Astrocyte (in vitro differentiated cells and primary cell): ENCODE measurements at places on chromosomes 4 and X. TPM values are rescaled to one million over a fixed set of nuclear protein-coding genes. Genes with fewer than 3 reads are reported as not detected.

- no peak overlapping the region for H3K4me3 ChIP-seq
- no peaks in the 10 kb centered on the region for H3K27me3 ChIP-seq
- no peak overlapping the region for H3K27ac ChIP-seq
- DNase-seq, result no peak
Measured at GRCh38 chr4:88382621-88383020, 4.0 kb downstream of the HERC6 start.

Gene SERTM2
- total RNA-seq, result 0.12 and 0.23 TPM in 2 replicates

Gene NLRP2B
- not detected in 2 replicates for total RNA-seq

Gene BRCC3
- total RNA-seq, result 21.8 TPM in 2 replicates

Gene WDR17
- 1.8 and 2.0 TPM in 2 replicates for total RNA-seq

Gene CT45A5
- not detected in 2 replicates for total RNA-seq

DNA sequence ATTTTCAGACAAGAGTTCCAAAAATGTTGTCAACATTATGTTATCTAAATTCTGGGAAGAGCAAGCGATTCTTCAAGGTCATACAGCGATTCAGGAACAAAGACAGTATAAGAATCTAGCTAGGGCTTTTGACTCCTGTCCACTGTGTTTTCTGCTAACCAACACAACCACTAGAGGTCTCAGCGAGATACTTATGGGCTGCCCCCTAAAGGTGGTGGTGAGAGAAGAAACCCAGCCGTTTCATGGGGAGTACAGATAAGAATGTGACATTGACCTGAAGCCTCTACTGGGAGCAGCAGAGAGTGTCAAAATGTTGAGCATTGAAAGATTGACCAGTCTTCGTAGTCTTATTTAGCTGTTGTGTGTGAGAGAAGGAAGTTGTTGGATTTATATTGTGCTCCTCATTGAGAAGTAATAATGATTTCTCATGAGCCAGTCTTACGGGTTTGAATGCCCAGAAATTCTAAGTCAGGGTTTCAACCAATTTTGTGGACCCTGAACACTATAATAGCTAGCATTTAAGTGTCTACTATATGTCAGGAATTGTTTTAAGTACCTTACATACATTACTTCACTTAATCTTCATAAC, 168.3 kb downstream of the SPRY1 start:
- peaks cover 9% of the 10 kb centered on the region for H3K4me1 ChIP-seq
- H3K27me3 ChIP-seq, result no peaks in the 10 kb centered on the region
- peak; percentile 48 for DNase-seq
- H3K36me3 ChIP-seq, result no peaks in the 10 kb centered on the region

DNA sequence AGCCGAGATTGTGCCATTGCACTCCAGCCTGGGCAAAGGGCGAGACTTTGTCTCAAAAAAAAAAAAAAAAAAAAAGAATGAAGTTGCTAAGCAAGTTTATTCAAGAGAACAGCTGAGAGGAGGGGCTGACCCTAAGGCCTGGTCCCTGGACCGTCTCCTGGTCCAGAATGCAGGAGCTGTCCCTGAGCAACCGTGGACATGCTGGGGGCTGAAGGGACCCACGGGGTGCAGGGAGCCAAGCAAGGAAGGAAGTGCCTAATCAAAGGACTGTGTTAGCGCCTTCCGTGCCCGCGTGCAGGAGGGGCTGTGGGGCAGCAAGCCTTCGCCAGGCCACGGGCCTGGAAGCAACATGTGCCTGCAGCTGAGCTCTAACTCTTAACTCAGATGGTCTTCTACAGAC, 39.1 kb upstream of the CDKN2AIP start:
- no peak overlapping the region for H3K27ac ChIP-seq
- no peaks in the 10 kb centered on the region for H3K36me3 ChIP-seq
- H3K27me3 ChIP-seq, result no peaks in the 10 kb centered on the region

GRCh38 chrX:151370906-151371305, 26.1 kb upstream of the VMA21 start:
- DNase-seq, result no peak
- no peak overlapping the region for H3K27ac ChIP-seq
- no peaks in the 10 kb centered on the region for H3K27me3 ChIP-seq
- H3K36me3 ChIP-seq, result no peaks in the 10 kb centered on the region
- no peaks in the 10 kb centered on the region for H3K4me1 ChIP-seq
- H3K4me3 ChIP-seq, result no peak overlapping the region

DNA sequence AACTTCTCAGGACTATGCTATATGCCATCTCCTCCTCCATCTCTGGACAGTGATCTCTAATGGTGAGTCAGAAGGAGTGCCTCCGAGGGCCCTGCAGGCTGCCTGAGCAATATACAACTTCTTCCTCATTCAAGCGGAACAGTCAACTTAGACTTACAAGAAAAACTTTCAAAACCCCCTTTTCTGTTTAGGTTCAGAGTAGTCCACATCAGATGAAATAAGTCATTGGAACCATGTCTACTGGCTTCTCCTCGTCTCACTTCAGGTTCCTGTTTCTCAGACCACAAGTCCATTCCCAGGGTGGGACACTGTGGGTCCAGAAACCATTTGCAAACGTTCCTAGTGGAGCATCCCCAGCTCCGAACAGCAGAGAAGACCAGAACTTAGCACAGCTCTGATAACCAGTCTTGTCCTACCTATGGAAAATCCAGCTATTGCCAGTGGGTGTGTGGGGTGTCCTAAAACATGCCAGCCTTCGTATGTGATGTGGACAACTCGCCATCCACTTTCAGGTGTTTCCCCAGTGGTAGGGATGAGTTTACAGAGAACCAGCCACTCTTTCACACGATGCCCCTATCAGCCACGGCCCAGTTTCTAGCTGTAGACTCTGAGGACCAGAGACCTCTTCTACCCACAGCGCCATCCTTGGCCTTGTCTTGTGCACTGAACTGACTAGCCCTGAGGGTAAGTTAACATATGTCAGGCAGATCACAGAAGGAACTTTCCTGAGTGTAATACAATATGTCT, 32.7 kb upstream of the NKRF start:
- no peak for DNase-seq
- H3K4me1 ChIP-seq, result no peaks in the 10 kb centered on the region
- H3K27me3 ChIP-seq, result no peaks in the 10 kb centered on the region
- no peak overlapping the region for H3K4me3 ChIP-seq
- no peak overlapping the region for H3K27ac ChIP-seq

Gene ARR3
- not detected in 2 replicates for total RNA-seq

DNA sequence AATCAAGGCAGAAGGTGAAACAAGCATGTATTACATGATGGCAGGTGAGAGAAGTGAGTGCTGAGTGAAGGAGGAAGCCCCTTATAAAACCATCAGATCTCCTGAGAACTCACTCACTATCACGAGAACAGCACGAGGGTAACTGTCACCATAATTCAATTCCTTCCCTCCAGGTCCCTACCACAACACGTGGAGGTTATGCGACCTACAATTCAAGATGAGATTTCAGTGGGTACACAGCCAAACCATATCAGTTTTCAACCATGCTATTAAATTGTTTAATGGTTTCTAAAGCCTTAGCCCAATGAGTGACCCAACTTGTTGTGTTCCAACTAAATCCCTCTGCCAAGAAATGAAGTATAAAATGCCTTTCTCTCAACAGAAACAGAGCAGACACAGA, 519.8 kb downstream of the GBA3 start:
- H3K4me3 ChIP-seq, result no peak overlapping the region
- no peak overlapping the region for H3K27ac ChIP-seq
- H3K27me3 ChIP-seq, result no peaks in the 10 kb centered on the region
- no peaks in the 10 kb centered on the region for H3K4me1 ChIP-seq
- DNase-seq, result peak; percentile 12
- no peaks in the 10 kb centered on the region for H3K36me3 ChIP-seq

DNA sequence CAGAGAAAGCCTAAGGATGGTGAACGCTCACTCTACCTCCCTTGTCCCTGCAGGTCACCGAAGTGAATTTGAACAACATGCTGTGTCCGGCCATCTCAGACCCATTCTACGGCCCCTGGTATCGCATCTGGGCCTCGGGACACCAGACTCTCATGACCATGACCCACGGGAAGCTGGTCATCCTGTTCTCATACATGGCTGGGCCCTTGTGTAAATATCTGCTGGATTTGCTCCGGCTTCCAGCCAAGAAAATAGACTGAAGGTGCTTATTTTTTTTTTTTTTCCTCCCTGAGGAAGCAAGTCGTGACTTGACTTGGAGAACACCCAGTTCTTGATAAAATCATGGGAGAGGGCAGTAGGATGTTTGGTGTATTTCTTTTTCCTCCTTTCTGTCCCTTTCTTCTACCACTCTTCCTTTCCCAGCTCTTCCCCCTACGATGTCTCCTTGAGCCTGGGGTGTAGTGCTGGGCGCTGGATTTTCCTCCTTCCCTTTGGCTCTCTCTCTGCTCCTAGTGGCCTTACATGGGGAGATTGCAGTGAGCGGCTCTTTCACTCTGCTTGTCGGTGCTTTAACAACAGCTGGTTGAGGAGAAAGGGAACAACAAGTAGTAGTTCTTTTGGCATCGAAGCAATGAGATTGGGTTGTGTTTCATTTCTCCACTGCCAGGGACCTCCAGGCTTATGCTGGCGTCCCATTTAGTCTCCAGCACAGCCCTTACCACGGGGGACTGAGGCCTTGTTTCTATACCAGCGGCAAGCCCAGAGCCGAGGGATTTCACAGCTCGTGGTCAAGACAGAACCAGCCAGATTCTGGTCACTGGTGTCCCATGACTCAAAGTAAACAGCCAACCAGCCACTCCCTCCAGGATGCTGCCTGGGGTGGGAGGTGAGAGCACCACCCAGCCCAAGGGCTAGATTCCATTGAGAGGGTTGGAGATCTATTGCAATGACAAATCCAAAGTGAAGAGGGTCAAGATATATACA, 144.4 kb downstream of the AMMECR1 start:
- H3K27me3 ChIP-seq, result no peaks in the 10 kb centered on the region
- H3K4me3 ChIP-seq, result no peak overlapping the region
- no peak overlapping the region for H3K27ac ChIP-seq
- DNase-seq, result no peak
